ACHN (cell line): ENCODE measurements at places on chromosomes 2 and 18.

DNA sequence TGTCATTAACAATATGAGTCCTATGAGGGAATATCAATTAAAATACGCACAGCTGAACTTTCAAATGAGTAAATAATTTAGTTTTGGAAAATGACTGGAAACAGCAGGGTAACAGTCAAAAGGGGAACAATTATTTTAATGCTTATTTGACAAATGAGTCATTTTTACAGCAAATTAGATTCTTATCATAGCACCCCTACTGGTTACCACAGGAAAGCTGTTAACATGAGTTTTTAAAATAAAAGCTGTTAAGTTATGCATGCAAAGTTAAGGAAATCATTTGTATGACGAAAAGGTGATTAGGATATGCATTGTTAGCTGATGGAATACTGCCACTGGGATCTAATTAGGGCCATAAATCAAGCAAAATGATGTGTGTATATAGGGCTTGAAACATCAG lies 435.1 kb upstream of the MEIS1 start:
- no peak for DNase-seq

- DNase-seq: no peak
These were observed 191.9 kb downstream of the ARL4C start for GRCh38 chr2:234304950-234305349.

GRCh38 chr18:48819781-48820482 lies 130.8 kb downstream of the SMAD7 start:
- DNase-seq: no peak

- no peak for DNase-seq
These were observed 23.0 kb upstream of the TNP1 start for GRCh38 chr2:216882876-216883275.

GRCh38 chr18:63765837-63766236 lies 9.4 kb upstream of the SERPINB7 start:
- DNase-seq: no peak

DNA sequence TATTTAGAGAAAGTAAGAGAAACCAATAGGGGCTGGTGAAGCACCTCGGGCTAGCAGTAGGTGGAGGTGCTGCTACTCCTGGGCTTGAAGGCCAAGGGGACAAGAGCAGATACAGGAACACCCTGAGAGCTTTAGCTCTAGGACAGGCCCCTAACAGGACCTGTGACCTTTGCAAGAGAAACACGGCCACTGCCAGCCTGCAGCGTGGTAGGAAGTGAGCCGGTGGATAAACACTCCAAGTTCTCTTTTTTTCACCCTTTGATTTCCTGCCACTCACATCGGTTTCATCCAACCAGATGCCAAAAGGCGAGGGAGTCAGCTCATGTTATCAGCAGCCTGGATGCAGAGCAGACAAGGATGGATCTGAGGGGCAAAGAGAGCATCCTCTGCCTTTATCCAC lies 66.8 kb upstream of the SPRED2 start:
- no peak for DNase-seq

DNA sequence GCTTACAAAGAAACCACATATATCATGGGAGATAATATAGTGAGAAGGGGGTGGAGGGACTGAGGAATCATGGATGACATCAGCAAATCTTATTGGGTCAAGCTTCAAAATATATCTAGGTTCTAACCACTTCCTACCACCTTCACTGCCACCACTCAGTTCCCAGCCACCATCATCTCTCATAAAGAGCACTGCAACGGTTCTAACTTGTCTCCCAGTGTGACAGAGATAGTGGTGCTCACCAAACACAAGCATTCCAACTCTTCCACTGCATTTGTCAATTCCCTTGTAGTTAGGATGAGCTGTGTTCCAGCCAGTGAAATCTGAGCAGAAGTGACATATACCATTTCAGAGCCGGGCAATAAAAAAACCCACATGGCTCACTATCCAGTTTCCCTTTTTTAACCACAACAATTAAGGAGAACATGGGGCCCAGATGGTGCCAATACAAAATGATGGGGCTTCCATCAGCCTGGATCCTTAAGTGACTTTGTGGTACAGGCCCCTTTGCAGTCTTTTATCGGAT lies 318.1 kb downstream of the NBAS start:
- no peak for DNase-seq

- no peak for DNase-seq
These were observed 159.7 kb downstream of the NAPG start for GRCh38 chr18:10685484-10685883.

DNA sequence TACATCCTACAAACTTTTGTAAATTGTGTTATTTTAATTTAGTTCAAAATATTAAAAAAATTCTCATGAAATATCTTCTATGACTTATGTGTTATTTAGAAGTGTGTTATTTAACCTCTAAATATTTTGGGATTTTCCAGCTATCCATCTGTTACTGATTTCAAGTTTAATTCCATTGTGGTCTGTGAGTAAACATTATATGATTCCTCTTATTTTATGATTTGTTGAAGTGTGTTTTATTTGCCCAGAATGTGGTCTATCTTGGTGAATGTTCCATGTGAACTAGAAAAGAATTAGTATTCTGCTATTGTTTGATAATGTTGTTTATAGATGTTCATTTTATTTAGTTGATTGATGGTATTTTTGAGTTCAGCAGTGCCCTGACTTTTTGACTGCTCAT lies 136.0 kb downstream of the ZNF804A start:
- no peak for DNase-seq

DNA sequence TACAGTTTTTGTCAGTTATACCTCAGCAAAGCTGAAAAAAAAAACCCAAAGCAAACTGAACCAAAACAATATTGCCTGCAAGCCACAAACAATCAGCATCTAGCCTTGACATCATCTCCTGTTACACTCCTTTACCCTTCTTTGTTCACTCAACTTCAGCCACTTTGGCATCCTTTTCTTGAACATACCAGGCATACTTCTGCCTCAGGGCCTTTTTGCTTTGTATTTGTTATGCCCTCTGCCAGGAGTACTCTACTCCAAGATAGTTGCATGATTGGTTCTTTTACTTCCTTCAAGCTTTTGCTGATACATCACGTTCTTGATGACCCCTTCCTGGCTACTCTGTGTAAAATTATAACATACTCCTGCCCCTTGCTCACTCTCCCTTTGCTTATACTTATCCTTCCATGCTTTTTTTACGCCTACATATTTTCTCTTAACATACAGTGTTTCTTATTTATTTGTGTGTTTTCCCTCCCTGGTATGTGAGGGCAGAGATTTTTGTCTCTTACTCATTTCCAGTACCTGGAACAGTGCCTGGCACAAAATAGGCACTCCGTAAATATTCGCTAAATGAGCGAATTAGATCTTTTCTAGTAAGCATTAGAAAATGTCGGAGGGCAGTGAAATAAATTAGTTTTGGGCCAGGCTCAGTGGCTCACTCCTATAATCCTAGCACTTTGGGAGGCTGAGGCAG lies 12.7 kb downstream of the ABI2 start:
- peak; percentile 70 for DNase-seq

- no peak for DNase-seq
These were observed 37.1 kb downstream of the ZNF516 start for GRCh38 chr18:76457957-76458356.

DNA sequence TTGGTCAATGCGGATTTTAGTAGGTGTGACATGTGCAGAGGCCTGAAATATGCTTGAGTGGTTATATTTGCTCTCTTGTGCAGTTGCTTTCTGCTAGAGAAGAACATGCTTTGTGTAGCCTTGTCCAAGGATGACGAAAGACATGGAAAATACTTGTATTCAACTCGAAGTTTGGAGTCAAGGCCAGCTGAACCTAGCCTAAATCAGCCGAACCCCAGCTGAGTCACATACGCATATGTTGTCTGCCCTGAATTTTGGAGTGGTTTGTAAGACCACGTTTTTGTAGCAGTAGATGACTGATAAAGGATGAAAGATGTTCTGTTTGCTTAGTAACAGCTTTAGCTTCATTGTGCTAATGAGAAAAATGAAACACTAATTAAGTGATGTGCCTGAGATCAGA lies 22.5 kb upstream of the SPAG16 start:
- no peak for DNase-seq

DNA sequence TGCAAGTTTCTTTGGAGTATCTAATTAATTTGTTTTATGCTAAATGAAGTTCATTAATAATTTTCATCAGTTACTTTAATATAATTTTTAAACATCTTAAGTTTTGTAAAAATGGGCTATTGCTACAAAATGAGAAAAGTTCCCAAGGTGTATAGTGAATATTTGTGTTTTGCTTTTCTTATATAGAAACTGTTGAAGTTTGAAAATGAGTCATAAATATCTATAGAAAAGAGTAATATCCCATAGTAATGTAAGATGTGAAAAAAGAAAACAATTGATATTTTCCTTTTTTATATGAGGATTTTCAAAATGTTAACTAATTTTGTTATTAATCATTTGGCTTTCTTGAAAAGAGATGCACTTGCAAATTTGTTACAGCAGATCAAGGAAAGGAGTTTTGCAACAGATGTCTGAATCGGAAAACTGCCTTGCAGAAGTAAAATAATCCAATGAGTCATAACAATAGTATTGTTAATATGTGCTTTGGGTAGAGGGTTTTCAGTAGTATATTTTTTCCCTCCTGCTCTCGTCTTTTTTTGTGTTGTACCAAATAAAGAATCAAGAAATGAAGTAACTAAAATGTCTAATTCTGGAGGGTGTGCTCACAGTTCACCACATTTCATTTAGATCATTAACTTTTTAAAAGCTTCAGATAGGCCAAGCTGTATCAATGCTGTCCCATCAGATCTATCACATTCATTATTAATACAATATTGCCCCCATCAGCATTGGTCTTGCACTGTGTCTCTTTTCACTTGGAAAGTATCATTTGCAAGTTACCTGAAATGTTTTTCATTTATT lies 15.5 kb downstream of the DUSP19 start:
- DNase-seq: peak; percentile 42

DNA sequence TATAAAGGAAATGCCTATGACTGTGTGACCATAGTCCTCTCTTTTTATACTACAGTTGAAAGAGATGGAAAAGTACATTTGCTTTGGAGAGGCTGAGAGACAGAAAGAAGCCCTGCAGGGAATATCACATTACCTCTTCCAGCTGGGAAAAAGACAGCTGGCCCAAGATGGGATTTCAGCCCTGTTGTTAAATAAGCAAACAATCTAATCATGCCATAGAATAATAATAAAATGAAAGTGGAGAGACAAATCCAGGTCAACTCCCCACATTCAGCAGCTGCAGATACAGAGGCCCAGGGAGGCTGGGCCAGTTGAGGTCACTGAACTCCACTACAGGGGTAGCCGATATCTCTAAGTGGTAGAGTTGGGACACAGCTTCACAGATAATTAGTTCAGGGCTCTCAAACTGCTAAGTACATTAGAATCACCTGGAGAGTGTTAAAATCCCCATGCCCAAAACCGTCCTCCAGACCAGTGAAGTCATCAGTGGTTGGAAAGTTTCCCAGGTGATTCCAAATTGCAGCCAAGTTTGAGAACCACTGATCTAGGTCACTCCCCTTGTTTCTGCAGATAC lies 81.9 kb downstream of the MOGAT1 start:
- no peak for DNase-seq

DNA sequence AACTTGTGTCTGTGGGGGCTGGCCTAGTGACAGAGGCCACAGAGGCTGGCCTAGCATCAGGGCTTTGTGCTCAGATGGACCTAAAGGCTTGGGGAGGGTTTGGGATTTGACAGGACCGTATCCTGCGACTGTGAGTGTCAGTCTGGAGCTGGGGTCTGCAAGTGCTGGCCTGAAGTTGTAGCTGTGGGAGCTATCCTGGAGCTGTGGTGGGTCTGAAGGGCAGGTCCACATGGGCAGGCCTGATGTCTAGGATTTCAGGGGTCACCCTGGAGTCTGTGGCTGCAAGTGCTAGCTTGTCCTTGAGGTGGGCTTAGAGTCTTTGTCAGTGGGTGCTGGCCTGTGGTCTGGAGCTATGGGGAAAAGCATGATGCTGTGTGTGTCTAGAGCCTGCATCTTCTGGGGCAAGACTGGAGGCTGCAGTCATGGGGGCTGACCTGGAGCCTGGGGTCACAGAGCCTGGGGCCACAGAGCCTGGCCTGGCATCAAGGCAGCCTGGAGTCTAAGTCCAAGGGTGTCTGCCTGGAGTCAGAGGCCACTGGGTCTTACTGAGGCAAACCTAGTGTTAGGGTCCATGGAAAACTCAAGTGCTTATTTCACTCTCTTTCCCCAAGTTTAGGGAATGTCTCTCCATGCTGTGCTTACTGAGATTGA lies 3.6 kb downstream of the REG3A start:
- no peak for DNase-seq

DNA sequence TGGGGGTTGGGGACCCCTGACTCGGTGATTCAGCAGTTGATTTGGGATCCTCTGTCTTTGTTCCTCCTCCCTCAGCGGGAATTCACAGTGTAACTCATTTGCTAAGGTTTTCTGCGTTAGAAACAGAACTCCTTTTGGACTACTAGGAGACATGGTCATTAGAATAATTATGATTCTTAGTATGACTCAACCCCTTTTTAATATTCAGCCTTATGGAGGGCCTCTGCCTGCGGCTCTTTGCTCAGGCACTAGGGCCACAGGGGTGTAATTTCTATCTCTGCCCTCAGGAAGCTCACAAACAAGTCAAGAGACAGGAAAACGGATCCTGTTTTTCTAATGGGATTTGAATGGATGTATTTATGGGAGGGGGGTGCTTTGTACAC lies 117.4 kb downstream of the SPTBN1 start:
- no peak for DNase-seq

- peak; percentile 71 for DNase-seq
These were observed at the start of gene CNTNAP5 for GRCh38 chr2:124025171-124025580. CNTNAP5 (plus strand) TSS chr2:124025287; CDS start chr2:124025651, 364 bp downstream.

DNA sequence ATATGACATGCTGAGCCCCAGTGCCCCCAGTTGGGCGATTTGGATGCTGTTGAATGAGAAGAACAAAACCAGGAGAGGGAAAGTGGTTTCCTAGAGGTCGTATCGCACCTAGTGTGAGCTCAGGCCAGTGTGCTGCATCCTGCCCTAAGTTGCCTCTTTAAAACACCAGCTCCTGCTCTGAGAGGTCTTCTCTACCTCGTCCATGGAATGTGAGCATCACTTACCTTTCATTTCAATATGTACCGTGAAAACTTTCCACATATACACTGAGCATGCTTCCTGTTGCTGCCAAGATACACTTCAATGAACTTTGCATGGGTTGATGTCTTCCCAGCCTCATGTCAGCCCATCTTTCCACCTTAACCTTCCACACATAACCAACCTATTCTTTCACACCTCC lies 55.6 kb downstream of the MYT1L start:
- no peak for DNase-seq

DNA sequence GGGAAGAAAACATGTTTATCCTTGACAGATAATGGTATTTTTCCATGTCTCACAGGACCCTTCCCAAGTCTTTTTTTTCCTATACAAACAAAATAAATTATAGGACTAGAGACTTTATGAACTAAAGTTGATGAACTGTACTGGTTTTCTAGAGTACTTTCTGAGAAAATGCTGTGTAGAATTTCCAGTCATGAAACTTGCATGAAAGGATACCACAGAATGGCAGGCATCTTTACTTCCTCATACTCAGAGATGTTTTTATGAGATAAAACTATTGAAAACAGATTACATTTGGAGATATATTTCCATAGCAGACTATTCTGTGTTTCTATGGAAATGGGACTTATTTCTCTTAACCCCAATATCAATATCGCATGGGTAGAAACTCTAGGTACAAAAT lies 403.5 kb downstream of the PARD3B start:
- no peak for DNase-seq
